ENCODE measurements at places on chromosomes 4 and X. TPM values are rescaled to one million over a fixed set of nuclear protein-coding genes. Genes with fewer than 3 reads are reported as not detected.
A peak's percentile ranks its signal among the peaks of the same experiment; 100 is the strongest.

- DNase-seq = no peak
Measured at GRCh38 chrX:118864063-118864635, 40.5 kb downstream of the ZCCHC12 start.

The SMIM10 gene
- polyA plus RNA-seq = 12.3 TPM

The GAGE12J gene
- not detected for polyA plus RNA-seq

The SAGE1 gene
- not detected for polyA plus RNA-seq

- no peak for DNase-seq
Measured at GRCh38 chr4:75598390-75598789, 31.9 kb downstream of the CDKL2 start.

DNA sequence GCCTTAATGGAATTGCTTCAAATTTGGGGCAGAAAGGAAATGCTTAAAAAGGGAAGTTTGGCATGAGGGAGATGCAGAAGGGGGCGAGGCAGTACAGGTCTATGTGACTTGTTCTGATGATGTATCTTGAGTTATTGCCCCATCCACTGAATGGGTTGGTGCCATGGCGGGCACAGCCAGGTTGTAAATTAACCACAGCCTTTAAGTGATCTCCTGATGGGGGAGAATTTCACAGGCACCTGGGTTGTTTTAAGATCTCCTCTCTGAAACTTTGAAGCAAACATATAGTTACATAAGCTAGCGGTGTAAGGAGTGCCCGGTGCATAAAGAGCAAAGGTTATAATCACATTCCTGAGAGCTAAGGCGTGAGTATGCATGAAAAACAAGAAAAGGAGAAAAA is 37.0 kb downstream of the NPY5R start:
- DNase-seq = no peak

The GAB3 gene
- polyA plus RNA-seq = 3.2 TPM

The SH3D19 gene
- polyA plus RNA-seq = 28.9 TPM

DNA sequence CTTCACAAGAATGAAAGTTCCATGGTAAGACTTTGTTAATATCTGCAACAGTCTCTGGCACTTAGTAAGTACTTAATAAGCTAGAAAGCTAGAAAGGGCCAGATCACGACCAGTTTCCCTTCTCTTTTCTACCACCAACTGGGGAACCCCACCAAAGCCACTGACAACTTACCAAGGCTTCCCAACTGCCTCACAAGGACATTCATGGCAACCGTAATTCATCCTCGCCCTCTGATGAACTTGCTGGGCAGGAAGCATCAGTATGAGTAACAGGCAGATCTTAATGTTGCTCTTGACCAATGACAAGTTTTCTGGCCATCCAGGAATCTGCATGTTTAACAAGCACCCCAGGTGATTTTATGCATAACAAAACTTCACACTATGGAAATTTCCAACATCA is 23.2 kb upstream of the ZCCHC13 start:
- no peak for DNase-seq

- DNase-seq = peak; percentile 66
Measured at GRCh38 chr4:30720021-30720660, at the start of gene PCDH7. Gene PCDH7, plus strand, starts transcription at chr4:30720369. Its CDS starts 1,054 bp downstream, at chr4:30721423.

DNA sequence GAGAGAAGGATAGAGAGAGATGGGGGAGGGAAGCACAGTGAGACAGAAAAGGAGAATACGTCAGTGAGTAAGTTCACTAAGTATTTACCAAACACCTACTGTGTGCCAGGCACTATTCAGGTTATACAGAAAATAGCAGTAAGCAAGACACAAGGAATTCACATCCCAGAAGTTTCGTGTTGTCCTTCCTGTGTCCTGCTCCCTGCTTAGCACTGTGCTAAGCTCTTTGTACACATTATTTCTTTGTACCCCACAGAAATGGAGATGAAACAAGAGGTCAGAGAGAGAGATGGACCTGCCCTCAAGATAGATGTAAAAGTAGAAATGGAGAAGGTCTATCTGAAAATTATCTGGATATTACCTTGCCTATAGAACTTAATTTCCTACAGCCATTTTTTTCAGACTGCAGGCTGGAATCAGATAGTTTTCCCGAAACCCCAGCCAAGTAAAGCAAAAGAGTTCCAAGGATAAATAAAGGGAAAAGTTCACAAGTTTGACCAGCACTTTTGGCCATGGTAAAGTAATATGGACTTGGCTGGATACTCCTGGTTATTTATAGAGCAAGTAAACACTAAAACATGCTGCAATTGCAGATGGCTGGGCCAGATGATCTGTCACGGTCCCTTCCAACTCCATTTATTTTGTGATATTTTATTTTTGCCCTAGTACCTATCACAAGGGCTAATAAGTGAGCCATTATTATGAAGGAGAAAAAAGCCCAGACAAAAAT is 353.7 kb upstream of the SLC7A11 start:
- peak; percentile 62 for DNase-seq

The CHRDL1 gene
- 11.9 TPM for polyA plus RNA-seq

GRCh38 chrX:134010690-134011089 is 25.3 kb upstream of the GPC3 start:
- no peak for DNase-seq

GRCh38 chrX:154020536-154021115 is 924 bp upstream of the IRAK1 start:
- DNase-seq = no peak

GRCh38 chr4:145081756-145082155 is 16.2 kb downstream of the ANAPC10 start:
- DNase-seq = no peak

The NKX6-1 gene
- polyA plus RNA-seq = 0.07 TPM

The SOD3 gene
- polyA plus RNA-seq = 13.9 TPM

GRCh38 chr4:109801099-109801789 is 555 bp downstream of the CFI start:
- no peak for DNase-seq

The SERTM2 gene
- 0.05 TPM for polyA plus RNA-seq

GRCh38 chrX:48942895-48943294 is 14.5 kb downstream of the OTUD5 start:
- DNase-seq = no peak

DNA sequence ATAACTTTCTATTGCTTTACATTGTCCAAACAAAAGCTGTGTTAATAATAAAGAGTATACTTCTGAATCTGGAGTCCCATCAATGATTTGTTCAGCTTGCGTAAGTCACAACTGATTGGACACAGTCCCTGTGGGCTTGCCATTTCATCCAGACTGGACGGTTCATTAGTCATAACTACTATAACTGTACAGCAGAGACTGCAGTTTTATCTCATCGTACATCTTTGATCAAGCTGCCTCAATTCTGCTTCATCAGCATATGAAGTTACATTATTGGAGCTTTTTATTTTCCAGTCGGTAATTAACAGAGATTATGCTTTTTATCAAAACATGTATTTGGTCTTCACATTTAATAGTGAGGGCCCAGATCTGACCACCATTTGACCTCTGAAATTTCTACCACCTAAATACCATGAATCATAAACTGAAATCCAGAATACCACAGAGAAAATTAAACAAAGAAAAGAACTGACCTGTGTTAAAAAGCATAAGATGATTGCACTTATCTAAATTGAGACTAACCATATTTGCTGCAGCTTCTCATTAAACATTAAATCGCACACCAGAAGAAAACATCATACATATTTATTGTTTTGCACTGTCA is 12.5 kb upstream of the MAB21L2 start:
- DNase-seq = no peak

DNA sequence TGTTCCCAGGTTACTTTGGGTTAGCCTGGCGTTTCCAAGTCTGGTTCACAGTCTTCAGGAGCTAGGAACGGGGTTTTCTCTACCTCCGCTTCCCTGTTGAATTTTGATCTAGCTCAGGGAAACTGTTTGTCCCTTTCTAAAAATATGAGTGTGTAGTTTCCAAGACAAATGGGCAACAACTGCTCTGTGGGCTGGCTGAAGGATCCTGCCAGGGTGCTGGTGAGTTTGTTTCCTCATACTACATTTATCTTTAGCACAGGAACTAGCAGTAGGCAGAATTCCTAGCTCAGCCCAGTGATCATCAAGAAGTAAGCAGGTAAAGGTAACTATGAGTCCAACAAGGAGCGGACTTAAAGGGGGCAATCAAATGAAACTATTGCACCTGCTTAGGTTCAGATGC is 13.3 kb upstream of the FAM47E start:
- no peak for DNase-seq

DNA sequence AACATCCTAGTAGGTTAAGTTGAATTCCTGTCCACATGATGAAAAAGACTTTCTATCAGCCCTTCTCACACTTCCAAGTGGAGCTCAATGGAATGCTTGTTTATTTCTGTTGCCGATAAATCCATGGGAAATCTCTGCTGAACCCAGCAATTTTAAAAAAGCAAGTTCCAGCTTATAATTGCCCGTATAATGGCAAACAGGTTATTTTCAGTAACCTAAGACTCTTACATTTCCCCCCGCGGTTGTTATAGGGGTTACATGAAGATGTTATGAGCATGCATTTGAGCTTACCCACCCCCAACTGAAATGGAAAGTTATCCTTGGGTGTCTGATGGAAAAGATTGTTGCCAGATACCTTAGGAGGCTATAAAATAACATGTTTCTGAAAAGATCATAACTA is 136.2 kb downstream of the PALLD start:
- DNase-seq = no peak

GRCh38 chr4:138645289-138645688 is 370.3 kb upstream of the NOCT start:
- no peak for DNase-seq

DNA sequence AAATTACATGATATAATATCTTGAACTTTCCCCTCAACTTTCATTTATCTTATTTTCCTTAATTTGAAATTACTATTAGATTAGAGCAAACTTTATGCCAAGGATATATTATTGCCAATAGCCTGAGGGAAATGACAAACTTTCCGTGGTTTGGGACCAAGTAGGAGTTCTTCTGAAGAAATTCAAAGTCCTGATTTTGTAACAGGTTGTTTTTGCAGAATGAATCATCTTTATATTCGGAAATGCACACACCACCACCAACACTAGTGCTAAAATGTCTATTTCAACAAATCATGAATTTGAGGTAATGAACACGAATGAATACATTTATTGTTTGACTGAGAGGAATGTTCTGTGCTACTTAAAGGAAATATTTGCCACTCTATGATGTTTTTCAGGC is 226.7 kb downstream of the GRIA2 start:
- DNase-seq = no peak

DNA sequence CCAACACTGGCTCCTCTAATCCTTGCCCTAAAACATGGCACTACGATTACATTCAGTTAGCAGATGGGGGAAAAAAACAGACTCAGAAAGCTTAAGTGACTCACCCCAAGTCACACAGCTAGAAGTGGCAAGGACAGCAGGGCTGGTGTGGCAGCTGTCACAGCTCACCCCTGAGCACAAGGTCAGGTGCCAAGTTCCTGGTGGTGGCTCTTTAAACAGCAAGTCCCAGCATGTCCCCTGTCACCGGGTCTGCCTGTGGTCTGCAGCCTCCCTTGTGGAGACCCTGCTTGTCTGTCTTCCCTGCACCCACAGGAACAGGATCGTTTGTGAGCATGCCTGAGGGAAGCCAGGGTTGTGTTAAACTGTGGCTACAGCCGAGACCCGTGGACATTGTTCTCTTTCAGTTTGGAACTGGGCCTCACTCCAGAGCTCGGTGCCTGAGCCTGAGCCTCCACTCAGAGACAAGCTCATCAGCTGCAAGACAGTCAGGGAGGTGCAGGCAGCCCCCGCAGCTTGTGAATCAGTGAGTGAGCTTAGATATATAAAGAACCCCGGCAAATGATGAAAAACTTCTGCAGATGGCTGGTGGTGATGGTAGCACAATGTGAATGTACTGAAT is 260.8 kb downstream of the BCOR start:
- DNase-seq = no peak

The QRFPR gene
- 1.6 TPM for polyA plus RNA-seq

The ANKRD50 gene
- 43.0 TPM for polyA plus RNA-seq

The PAGE2 gene
- polyA plus RNA-seq = not detected

The ACSL1 gene
- polyA plus RNA-seq = 48.6 TPM

GRCh38 chr4:125303058-125303457 is 11.7 kb upstream of the FAT4 start:
- no peak for DNase-seq

GRCh38 chrX:140710710-140711109 is 1.2 kb downstream of the LINC00632 start:
- DNase-seq = no peak

DNA sequence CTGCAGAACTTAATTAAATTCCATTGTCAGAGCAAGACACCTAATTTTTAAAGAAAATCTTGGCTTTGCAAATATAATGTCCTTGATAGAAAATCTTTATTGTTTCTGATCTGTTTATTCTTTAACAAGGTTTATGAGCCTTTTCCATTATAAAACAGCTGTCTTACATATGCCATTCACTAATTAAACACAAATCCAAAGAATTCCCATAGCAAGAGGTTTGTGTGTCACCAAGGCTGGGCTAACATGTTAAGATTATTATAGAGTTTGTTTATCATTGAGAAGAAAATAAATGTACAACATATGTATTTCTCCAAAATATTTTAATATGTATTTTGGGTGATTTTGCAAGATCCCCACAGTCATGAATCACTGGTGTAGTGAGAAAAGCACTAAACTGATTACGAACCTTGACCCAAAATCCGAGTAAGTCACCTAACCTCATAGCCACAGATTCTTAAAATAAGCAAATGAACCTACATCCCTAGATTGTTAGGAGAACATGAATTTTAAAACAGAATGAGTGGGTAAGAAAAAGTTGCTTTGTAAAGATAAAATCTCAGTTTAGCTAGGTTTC is 694.8 kb upstream of the INTU start:
- no peak for DNase-seq

The SPACA5 gene
- polyA plus RNA-seq = 0.26 TPM

- no peak for DNase-seq
Measured at GRCh38 chrX:103177556-103177955, 37.4 kb upstream of the BEX4 start.

- DNase-seq = no peak
Measured at GRCh38 chr4:38606587-38606905, 57.5 kb upstream of the KLF3 start.

The PLAC8 gene
- 2.0 TPM for polyA plus RNA-seq

DNA sequence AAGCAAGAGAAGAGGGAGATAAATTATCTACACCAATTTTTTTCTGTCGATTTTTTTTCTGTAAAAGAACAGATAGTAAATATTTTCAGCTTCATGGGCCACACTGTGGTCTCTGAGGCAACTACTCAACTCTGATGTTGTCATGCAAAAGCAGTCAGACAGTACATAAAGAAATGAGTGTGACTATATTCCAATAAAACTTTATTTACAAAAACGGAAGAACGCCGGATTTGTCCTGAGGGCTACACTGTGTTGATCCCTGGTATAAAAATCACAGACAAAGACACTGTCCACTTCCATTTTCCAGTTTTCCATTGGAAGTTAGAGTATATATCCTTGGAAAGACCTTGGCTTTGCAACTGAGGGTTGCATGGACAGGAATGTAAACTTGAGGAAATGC is 18.0 kb downstream of the GPR143 start:
- DNase-seq = no peak

The BMPR1B gene
- polyA plus RNA-seq = 26.8 TPM

All from right renal pelvis (tissue), 4 donors.